CD4-positive, alpha-beta T cell treated with Interleukin-6 at 100 ng/mL for 8 hours (primary cell): ENCODE measurements at places on chromosomes 1 and 21.

DNA sequence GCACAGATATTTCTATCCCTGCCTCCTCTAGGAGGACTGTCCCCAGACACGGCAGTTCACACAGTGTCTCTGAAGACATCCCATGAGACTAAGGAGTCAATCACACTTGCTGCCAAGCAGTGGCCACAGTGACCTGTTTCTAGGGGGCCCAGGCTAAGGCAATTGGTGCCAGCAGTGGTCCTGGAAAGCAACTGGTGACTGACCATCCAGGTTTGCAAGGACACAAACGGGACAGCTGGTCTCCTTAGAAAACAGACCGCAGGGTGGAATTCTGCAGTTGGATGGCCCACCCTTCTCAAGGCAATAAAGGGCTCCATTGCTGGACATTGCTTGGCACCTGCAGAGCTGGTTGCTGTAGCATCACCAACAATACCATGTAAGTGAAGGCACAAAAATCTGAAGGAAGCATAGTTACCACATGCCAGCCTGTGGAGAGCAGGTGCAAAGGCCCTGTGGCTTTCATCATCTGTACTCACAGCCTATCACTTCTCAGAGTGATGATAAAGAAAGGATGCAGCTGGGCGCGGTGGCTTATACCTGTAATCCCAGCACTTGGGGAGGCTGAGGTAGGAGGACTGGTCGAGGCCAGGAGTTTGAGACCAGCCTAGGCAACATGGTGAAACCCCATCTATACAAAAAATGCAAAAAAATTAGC is 81.5 kb downstream of the STUM start:
- DNase-seq = no peak

GRCh38 chr1:204509186-204509635 is 7.0 kb upstream of the MDM4 start:
- no peak for DNase-seq

DNA sequence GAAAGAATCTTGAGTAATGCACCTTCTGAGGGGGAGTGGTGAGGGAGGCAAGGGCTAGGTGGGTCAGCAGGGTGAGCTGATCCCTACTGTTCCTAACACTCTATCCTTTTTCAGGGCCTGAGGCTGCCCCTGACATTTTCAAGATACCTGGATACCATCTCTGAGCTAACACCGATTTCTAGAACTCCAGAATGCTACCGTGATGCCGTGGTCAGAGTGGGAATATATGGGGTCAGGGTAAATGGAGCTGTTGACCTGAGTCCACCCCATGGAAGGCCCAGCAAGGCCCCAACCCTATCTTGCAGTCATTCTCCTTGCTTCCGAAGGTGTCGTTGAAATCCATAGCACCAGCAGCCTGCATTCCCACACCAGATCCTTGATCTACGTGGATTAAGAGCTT is 18.0 kb upstream of the PTPRF start:
- no peak for DNase-seq

DNA sequence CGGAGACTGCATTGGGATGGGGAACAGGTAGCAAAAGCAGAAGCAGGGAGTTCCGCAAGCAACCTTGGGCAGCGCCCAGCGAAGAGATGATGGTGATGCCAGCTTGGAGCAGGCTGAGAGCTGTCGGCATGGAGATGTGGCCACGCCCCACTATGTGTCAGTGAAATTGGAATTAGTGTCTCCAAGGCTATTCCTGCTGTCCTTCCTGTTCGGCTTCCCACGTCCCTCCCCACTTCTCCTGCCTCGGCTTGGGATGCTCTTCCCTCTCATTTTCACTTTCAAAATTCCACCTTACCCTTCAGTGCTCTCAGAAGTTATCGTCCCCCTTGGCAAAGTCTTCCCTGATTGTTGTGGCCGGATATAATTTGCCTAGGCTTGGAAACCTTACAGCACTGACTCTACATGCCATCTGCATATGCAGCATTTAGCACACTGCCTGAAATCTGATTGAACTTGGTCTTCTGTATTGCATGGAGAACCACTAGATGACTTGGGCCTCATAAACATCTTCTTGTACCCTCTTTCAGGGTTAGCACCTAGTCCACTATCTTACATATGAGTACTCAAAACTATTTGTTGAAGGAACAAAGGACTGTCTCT is 270.7 kb upstream of the RUNX1 start:
- no peak for DNase-seq

GRCh38 chr1:156082309-156083091 is at the start of gene MEX3A:
Gene MEX3A (minus strand): TSS chr1:156082465. CDS start chr1:156081998, 467 bp downstream.
- peak; percentile 45 for DNase-seq

GRCh38 chr1:107785496-107786202 is 179.3 kb downstream of the VAV3 start:
- DNase-seq = peak; percentile 32

GRCh38 chr1:18907917-18908845 is 5.8 kb upstream of the ALDH4A1 start:
- no peak for DNase-seq

DNA sequence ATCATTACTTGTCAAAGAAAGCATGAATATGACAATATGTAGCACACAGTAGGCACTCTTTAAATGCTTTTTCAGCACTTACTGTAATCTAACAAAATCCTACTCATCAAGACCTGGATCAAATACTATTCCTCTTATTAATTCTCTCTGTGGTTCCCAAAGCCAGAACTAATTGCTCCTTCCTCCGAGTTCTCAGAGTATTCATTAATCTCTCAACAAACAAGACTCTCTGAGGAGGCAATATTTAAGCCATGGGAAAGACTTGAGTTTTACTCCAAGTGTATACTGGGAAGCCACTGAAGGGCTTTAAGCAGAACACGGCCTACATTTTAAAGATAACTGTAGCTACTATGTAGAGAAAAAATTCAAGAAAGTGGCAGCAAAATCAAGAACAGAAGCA is 79.7 kb downstream of the ENAH start:
- no peak for DNase-seq

DNA sequence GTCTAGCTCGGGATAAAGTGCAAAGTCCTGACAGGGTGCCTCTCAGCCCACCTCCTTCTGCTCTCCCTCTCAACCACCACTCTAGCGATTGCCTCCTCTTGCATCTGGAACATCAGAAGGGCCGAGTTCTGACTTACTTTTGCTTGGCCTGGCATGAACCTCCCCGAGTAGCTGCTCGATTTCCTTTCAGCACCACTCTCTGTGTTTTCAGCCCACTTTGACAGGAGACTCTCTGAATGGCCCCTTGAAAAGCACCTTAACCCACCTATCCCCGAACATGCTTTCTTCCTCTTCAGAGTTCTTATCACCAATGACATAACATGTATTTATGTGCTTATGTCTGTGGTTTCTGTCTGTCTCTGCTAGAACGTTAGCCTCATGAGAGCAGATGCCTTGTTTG is 225.8 kb upstream of the RUNX1 start:
- DNase-seq = no peak

GRCh38 chr1:179126338-179127060 is 44.6 kb downstream of the TOR3A start:
- DNase-seq = no peak

- DNase-seq = no peak
Measured at GRCh38 chr1:224922404-224923164, 6.9 kb upstream of the DNAH14 start.
